ENCODE measurements at places on chromosomes 3 and 15. TPM values are rescaled to one million over a fixed set of nuclear protein-coding genes. Genes with fewer than 3 reads are reported as not detected.

GRCh38 chr3:11850003-11850402 lies 3.3 kb upstream of the TAMM41 start:
- no peak for DNase-seq

NCKIPSD gene
- total RNA-seq: 5.2 TPM

DNA sequence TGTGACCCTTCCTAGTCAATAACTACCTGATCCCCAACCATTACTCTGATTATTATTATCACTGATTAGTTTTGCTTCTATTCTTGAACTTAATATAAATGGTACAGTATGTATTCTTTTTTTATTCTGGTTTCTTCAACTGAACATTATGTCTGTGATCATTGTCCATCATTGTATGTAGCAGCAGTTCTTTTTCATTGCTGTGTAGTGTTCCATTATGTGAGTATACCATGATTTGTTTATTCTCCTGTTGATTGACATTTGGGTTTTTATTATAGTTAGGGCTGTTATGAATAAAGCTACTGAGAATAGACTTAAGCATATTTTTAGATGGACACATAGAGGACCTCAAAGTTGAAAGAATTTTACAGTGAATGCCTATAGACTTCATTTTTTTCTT lies 2.7 kb downstream of the KIF15 start:
- no peak for DNase-seq

LTF gene
- 0.22 TPM for total RNA-seq

DNA sequence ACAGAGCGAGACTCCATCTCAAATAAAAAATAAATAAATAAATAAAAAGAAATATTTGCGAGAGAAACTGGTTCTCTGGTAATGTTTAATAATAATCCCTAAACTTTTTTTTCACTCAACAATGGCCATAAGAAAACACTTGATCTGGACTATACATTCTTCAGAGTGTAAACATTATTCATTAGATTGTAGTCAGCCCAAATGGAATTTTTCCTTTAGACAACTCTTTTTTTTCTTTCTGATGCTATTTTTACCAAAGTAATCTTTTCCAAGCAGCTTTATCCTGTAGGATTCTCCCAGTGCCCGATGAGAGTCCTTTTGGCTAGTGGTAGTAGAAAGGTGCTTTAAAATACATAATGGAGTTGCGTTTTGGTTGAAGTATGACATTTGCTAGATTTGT lies 90.4 kb downstream of the NEDD4 start:
- no peak for DNase-seq

AHSG gene
- not detected for total RNA-seq

All from lung microvascular endothelial cell (primary cell).